ENCODE measurements at places on chromosomes 5 and 9.
A peak's percentile ranks its signal among the peaks of the same experiment; 100 is the strongest.

- no peaks in the 10 kb centered on the region for H3K27me3 ChIP-seq
- H3K27ac ChIP-seq, result no peak overlapping the region
- H3K4me3 ChIP-seq, result no peak overlapping the region
- DNase-seq, result no peak
These were observed 247.7 kb downstream of the ENC1 start for GRCh38 chr5:74392711-74393351.

GRCh38 chr5:176810687-176811501 is 535 bp downstream of the UNC5A start:
- peak; percentile 48 for DNase-seq
- peaks cover 13% of the 10 kb centered on the region for H3K4me1 ChIP-seq
- H3K27ac ChIP-seq, result no peak overlapping the region

- no peak overlapping the region for H3K4me3 ChIP-seq
- no peak overlapping the region for H3K27ac ChIP-seq
- H3K36me3 ChIP-seq, result no peaks in the 10 kb centered on the region
- no peaks in the 10 kb centered on the region for H3K4me1 ChIP-seq
- DNase-seq, result no peak
These were observed 160.4 kb downstream of the NR3C1 start for GRCh38 chr5:143243103-143243502.

GRCh38 chr5:167934551-167934971 is 356.9 kb upstream of the WWC1 start:
- no peak overlapping the region for H3K4me3 ChIP-seq
- DNase-seq, result no peak
- no peak overlapping the region for H3K27ac ChIP-seq
- H3K27me3 ChIP-seq, result no peaks in the 10 kb centered on the region

DNA sequence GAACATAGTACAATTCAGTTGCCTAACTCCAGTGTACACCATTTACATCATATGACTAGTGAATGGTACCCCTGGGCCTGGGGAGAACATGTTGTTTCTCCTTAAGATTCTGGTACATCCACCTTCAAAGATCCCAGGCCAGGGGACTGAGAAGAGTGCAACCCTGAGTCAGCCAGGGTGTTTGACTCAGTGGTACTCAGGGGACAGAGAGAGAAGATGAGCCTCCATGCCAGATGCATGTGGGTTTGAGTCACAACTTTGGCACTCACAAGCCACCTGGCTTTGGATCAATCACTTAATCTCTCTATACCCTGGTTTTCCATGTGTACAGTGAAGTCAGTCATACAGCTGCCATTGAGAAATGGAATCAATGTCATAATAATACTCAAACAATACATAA is 53.7 kb downstream of the MAP1B start:
- no peaks in the 10 kb centered on the region for H3K36me3 ChIP-seq
- H3K4me1 ChIP-seq, result no peaks in the 10 kb centered on the region
- DNase-seq, result no peak
- peaks cover 42% of the 10 kb centered on the region for H3K27me3 ChIP-seq
- H3K4me3 ChIP-seq, result no peak overlapping the region
- no peak overlapping the region for H3K27ac ChIP-seq

DNA sequence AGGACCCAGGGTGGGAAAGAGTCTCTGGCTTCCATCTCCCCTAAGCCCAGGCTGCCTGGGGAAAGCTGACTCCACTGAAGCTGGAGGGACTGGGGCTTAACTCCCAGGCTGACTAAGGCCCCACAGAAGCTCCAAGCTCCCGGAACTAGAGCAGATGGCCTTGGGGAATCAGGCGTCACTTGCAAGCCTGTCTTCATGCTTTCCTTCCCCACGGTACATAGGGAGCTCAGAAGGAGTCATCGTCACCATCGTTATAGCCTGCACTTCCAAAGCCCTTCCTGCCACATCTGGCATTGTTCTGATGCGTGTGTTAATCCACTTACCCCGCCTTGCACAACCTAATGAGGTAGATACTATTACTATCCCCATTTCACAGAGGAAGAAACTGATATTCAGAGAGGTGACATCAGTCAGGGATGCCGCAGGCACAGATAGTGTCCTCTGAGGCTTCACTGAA is 11.5 kb downstream of the AQP3 start:
- H3K27me3 ChIP-seq, result no peaks in the 10 kb centered on the region
- no peak overlapping the region for H3K27ac ChIP-seq
- H3K4me3 ChIP-seq, result no peak overlapping the region
- peaks cover 14% of the 10 kb centered on the region for H3K4me1 ChIP-seq
- no peak for DNase-seq
- peaks cover 9% of the 10 kb centered on the region for H3K36me3 ChIP-seq

Data from activated T-cell treated with anti-CD3 and anti-CD28 coated beads, Interleukin-2, amount 50 U/mL, for 24 hours (primary cell).